ENCODE measurements at places on chromosomes 11 and 22.

GRCh38 chr22:49673048-49673447, 154.6 kb downstream of the BRD1 start:
- no peak for DNase-seq

DNA sequence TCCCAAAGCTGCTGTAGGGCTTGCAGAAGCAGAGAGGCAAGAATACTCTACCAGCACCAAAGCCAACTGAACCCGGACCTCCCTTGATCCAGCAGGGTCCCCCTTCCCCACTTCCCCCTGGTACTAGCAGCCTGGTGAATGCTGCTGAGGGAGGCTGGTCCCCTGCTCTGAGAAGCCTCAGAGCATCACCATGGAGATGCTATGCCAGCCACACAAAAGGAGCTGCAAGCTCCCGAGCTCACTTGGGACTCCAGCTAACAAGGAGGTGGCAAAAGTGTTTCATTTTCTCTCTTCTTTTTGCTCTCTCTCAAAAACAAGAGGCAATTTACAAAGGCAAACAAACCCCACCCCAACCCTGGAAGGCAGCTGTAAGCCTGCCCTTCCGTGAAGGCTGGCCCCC, 509.8 kb downstream of the BUD13 start:
- no peak for DNase-seq

- DNase-seq, result no peak
These were observed at the start of gene C22orf42 for GRCh38 chr22:32158712-32159533. Gene C22orf42, minus strand, starts transcription at chr22:32159303. Its CDS starts 88 bp downstream, at chr22:32159215.

GRCh38 chr22:43008921-43009320, 6.0 kb downstream of the PACSIN2 start:
- no peak for DNase-seq

- DNase-seq, result no peak
These were observed 94.1 kb downstream of the KCNQ1 start for GRCh38 chr11:2538951-2539350.

GRCh38 chr11:10373340-10373739, 68.5 kb downstream of the ADM start:
- no peak for DNase-seq

- DNase-seq, result peak; percentile 71
These were observed 3.0 kb downstream of the NCR3LG1 start for GRCh38 chr11:17354601-17354991.

DNA sequence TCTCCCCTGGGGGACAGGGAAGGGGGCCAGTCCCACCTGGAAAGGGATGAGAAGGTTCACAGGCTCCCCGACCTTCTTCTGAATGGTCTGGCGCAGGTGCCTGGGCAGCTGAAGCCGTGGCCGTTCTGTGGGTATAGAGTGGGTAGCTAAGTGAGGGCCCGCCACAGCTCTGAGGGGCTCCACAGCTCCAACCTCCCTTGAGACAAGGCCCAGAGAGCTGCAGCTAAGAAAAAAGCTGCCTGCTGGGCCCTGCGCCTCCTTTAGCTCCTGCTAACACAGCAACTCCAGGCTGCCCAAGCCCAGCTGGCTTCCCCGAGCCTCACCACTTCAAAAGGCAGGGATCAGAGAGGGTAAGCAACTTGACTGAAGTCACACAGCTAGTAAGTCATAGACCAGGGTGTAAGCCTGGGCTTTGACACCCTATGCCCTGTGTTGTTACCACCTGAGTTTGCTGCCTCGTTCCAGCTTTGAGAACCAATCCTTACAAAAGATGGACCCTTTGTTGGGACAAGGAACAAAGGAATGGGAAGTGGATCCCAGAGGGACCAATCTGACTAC, 18.5 kb downstream of the MYBPC3 start:
- DNase-seq, result no peak

- no peak for DNase-seq
These were observed 77.7 kb downstream of the BARX2 start for GRCh38 chr11:129453293-129453721.

DNA sequence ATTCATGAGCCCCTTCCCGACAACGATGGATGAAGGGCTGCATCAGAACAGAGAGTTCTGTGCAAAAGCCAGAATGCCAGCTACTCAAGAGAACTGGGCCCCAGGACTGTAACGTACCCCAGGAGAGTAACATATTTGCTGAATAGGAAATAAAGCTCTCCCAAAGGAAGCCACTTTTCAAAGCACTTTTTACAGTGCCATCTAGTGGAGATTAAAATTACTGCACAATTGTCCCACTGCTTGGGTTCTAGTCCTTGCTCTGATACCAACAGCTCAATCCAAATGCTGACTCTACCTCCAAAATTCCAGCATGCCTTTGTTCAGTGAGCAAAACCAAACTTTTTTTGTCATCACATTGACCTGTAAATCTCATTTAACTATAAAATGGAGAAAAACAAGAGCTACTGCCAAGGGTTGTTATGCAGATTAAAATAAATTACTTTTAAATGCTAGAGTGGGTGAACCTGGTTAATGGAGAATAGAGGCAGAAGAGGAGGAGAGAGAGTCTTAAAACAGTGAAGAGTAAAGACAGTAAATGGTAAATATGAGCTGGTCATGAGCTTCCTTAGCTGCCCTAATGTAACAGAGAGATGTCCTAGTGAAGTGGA, 87.6 kb upstream of the FSHB start:
- DNase-seq, result peak; percentile 54

GRCh38 chr11:33534575-33534974, 166.1 kb downstream of the C11orf91 start:
- no peak for DNase-seq

DNA sequence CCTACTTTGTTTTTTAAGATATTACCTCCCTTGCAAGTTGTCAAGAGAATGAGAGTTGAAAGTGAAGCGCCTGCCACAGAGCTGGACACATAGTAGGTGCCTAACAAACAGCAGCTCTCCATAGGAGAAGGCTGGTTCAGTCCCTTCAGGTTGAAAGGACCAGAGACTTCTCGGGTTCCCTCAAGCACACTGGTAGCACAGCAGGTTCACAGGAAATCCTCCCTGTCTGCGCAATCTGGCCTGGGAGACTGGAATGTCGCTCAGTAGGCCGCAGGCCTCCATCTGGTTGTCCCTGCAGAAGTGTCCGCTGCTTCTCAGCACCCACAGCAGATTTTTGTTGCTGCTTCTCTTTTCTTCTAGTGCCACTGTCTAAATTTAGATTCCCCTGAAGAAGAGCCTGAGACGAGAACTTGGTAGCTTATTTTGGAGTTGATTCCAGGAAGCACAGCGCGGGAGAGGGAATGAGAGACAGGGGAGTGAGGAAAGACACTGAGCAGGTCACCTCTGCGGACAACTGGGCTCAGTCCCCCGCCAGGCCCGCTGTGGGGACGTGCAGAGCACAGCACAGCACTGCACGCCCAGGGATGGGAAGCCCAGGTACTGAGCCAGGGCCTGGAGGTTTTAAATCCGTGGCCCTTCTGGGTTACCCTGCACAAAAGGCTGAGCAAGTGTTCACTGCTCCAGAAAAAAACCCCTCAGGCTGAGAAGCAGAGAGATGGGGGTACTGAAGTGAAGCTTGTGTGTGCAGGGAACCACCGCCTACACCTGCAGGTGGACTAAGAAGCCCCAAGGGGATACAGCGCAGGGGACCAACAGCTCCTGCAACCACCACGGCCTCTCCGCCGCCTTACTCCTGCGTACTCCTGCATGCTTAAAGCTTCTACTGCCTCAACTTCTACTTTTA, 31.6 kb downstream of the RBX1 start:
- DNase-seq, result no peak

- DNase-seq, result no peak
These were observed 6.6 kb upstream of the NAT10 start for GRCh38 chr11:34098813-34099212.

DNA sequence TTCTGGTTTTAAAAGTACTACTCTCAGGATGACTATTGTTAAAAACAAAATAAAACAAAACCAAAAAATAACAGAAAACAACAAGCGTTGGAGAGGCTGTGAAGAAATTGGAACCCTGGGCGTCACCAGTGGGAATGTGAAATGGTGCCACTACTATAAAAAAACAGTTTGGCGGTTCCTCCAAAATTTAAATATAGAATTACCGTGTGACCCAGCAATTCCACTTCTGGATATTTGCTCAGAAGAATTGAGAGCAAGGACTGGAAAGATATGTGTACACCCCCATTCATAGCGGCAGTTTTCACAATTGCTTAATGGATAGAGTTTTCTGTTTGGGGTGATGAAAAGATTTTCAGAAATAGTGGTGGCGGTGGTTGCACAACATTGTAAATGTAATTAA, 8.6 kb downstream of the APOA4 start:
- no peak for DNase-seq

- DNase-seq, result peak; percentile 67
These were observed 11.0 kb downstream of the CRELD2 start for GRCh38 chr22:49929211-49929979.

GRCh38 chr11:64306876-64307622, 1.7 kb downstream of the ESRRA start:
- DNase-seq, result no peak

DNA sequence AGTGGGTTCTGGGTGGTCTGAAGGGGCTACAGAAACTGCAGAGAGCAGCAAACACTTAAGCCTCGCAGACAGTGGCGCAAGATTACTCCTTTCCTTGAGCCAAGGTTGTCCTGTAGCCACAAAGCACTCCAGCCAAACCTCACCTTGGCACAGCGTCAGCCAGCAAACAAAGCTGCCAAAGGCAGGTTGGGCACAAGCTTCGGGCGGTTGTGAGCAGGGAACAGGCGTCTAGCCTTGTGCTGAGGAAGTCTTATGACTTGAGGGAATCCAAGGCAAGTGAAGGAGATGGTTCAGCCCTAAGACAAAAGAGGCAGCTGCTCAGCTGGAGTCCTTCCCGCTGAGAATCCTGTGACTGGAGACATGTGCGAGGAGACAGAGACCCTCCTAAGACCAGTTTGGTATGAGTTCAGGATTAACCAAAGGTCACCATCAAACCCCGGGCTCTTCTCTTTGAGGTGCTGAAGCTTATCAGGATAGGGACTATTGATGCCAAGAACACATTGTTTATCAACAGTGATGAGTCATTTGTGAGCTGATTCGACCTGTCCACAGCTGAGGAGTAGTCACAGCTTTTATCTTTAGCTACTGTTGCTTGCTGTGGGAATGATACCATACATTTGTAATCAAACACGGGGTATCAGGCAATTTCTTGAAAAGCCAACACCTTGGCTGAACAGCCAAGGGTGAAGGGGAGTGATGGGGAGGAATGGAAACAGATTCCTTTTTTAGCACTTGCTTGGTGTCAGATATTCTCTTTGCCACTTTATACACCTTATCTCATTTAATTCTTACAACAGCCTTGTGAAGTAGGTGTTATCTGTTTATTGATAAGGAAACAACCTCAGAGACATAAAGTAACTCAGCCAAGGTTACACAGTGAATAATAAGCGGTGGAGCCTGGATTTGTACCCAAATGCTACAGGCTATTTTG, 4.6 kb downstream of the ADM start:
- DNase-seq, result no peak

- DNase-seq, result no peak
These were observed 22.2 kb downstream of the MYBPC3 start for GRCh38 chr11:47329987-47330931.

DNA sequence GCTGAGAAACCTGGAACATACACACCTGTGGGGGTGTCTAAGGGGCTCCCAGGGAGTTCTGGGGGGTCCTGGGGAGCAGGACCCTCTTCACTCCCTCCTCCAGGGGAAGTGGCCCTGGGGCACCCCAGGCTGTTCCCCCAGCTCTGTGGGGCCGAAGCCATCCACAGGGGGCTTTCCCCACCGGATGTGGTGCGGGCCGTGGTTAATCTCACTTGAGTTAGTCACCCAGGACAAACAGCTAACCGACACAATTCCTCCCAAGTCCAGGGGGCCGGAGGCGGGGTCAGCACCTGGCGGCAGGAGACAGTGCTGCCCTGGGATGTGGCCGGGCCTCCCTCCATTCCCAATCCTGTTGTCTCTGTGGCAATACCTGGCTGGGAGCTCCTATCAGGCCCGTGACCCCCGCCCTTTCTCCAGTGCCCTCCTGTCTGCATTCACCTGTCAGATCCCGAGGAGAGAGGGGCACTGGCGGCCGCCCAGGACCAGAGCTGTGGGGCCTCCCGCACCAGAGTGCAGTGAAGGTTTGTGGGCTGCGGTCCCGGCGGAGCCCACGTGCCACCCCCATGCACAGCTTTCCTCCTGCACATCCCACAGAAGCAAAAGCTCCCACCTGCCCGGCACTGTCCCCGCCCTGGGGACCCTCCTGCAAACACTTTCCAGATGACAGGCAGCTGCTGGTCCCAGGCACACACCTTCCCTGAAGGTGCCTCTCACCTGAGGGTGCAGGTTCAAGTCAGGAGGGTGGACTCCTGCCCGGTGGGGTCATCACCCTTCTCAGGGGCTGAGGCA, 5.2 kb upstream of the MUC5AC start:
- peak; percentile 25 for DNase-seq

- DNase-seq, result no peak
These were observed 255.9 kb downstream of the C11orf87 start for GRCh38 chr11:109677876-109678275.

GRCh38 chr22:37253126-37253660, 9.1 kb upstream of the RAC2 start:
- DNase-seq, result no peak

DNA sequence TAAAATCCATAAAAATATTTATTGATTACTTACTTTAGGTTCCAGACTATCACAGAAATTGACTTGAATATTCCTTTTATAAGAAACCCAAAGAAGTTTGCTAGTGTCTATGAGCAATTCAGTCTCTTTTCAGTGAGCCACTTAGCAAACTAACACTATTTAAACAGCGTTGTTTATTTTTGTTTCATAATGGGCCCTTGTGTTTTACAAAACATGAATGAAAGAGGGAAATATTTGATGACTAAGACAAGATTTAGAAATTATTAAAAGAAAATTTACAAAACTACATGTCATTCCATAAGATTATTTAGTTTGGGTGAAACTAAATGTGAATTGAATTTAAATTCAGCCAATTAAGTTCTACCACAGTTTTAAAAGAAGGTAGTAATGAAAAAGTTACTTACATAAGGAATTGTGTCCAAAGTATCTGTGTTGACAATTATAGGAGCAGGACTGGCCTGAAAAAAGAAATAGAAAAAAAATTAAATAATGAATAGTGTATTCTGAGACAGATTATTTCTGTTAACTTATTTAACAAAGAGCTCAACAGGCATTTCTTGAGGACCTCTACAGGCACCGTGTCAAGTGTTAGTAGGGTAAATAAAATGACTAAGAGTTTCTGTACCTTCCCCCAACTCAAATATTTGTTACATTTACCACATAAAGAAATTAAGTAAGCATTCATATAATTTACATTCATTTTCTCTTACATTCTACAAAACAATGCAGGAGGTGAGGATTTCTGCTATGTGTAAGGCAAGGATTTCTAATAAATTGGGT, 964.9 kb upstream of the CCDC90B start:
- no peak for DNase-seq

DNA sequence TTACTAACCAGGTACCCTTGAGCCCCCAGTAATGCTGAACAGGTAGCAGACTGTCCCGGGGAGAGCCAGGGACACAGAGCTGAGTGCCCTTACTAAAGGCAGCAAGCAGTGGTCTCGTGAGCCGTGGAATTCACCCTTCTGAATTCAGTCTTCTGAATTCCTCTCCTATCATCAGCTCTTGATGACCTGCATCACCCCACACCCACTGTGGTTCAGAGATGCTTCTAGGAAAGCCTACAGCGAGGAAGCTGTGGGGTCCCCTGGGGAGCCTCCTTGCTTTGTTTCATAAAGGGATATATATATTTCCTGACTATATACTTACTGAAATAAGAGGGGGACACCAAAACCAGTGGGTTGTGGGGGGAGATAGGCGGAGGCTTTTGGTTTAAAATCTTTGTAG, 2.6 kb downstream of the SPATA19 start:
- no peak for DNase-seq

All from activated CD4-positive, alpha-beta T cell treated with anti-CD3 and anti-CD28 coated beads, Interleukin-2, Interleukin-4, amounts not matched to agents 100 ng/mL and 50 ng/mL, durations not matched to agents 16 hours and 8 hours (primary cell).